ENCODE measurements at places on chromosomes 5 and 9.

DNA sequence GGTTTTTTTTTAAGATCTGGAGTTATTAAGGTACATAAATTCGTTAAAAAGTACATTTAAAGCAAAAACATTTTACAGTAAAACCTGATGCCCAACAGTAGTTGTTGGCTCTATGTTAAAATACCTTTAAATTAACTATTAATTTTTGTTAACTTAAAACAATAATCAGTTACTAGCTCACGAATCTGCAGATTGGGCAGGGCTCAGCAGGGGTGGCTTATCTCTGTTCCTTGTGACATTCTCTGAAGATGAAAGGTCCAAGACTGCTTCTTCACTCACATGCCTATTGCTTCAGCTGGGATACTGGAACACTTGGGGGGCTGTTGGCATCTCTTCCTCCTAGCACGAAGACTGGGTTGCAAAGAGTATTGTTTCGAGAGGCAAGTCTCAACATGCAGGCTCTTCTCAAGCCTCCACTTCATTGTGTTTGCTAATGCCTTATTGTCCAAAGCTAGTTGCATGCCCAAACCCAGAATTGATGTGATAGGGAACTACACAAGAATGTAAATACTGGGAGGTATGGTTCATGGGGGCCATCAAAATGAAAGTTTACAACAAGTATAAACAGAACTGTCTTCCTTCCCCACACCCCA, 46.6 kb downstream of the MAP3K1 start:
- DNase-seq = no peak

DNA sequence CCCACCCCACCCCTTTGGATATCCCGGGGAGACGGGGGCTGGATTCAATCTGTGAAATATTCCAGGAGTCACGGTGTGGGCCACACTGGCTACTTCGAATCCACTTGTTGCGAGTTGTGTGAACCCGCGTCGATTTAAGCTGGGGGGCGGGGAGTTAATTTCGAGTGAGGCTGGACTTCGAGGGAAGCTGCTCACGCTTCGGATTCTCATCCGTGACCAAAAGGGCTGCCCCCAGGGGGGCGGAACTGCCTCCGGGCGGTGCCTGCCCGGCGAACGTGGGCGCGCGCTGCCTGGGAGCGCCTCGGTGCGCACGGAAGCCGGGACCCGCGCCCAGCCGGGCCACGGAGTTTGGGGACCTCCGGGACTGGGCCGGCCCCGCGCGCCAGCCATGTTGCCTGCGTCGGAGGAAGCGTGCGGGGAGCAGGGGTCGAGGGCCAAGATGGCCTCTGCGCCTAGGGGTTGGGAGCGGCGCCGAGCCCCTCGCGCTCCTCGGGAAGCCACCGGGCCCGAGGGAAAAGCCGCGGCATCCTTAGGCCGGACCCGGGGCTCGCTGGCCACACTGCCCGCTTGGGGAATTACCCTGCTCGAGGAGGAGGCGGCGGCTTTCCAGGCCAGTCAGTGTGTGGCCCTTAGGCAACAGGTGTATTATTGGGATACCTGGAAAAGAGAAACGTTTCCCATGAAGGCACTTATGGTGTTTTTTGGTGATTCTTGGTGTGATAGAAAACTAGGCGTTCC, 975 bp downstream of the OCLN start:
- no peak for DNase-seq

GRCh38 chr9:72292874-72293607, 72.0 kb downstream of the ZFAND5 start:
- DNase-seq = no peak

- no peak for DNase-seq
These were observed 804.8 kb upstream of the ZNF608 start for GRCh38 chr5:125551246-125551645.

GRCh38 chr9:114084282-114085073, 6.4 kb upstream of the AMBP start:
- DNase-seq = no peak

DNA sequence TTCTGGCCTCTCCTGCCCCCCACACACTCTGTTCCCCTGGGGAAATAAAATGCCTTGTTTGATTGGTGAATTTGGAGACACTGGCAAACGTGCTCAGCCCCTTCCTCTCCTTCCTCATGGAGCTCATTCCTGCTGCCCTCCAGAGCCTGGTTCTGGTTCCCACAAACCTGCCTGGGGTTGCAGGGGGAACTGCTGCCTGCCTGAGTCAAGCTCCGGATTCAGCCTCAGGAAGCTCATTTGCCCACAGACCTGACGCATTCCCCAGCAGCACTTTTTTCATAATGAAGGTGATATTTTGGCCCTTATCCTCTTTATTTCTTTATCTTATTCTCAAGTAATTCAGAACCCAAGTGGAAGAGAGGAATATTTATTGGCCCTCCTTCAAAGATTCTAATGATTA, 140.5 kb downstream of the TTLL11 start:
- no peak for DNase-seq

DNA sequence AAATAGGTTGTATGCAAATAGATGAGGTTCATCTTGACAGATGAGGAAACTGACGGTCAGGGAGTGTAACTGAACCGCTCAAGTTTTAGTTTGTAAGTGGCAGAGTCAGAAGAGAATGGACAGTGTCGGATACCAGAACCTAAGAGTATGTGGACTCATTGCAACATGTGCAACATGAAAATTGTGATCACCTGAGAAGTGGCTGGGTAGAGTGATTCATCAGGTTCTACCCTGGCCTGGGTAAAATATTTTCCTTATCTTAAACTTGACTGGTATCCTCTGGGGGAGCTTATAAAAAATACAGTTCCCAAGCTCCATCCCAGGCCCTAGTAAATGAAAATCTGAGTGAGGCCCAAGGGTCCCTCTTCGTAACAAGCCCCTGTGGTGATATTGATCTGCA, 35.2 kb upstream of the MIER3 start:
- DNase-seq = no peak

- DNase-seq = no peak
These were observed 342.8 kb downstream of the EBF1 start for GRCh38 chr5:158756871-158757270.

DNA sequence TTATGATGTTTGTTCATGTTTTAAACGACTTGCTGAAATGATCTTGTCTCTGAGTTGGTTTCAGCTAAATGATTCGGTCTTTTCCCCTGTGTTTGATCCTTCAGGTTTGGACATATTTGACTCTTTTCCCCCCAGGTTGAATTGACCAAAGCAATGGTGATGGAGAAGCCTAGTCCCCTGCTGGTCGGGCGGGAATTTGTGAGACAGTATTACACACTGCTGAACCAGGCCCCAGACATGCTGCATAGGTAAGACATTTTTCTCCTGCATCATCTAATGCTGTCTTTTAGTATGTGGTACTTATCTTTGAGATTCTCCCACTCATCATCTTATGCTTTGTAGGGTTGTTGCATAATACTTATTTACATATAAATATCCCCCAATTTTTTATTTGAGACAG, 14.7 kb downstream of the G3BP1 start:
- no peak for DNase-seq

- no peak for DNase-seq
These were observed 146.6 kb downstream of the CTNND2 start for GRCh38 chr5:11757661-11758060.
